ENCODE measurements at places on chromosomes 2 and 18. TPM values are rescaled to one million over a fixed set of nuclear protein-coding genes. Genes with fewer than 3 reads are reported as not detected.

DNA sequence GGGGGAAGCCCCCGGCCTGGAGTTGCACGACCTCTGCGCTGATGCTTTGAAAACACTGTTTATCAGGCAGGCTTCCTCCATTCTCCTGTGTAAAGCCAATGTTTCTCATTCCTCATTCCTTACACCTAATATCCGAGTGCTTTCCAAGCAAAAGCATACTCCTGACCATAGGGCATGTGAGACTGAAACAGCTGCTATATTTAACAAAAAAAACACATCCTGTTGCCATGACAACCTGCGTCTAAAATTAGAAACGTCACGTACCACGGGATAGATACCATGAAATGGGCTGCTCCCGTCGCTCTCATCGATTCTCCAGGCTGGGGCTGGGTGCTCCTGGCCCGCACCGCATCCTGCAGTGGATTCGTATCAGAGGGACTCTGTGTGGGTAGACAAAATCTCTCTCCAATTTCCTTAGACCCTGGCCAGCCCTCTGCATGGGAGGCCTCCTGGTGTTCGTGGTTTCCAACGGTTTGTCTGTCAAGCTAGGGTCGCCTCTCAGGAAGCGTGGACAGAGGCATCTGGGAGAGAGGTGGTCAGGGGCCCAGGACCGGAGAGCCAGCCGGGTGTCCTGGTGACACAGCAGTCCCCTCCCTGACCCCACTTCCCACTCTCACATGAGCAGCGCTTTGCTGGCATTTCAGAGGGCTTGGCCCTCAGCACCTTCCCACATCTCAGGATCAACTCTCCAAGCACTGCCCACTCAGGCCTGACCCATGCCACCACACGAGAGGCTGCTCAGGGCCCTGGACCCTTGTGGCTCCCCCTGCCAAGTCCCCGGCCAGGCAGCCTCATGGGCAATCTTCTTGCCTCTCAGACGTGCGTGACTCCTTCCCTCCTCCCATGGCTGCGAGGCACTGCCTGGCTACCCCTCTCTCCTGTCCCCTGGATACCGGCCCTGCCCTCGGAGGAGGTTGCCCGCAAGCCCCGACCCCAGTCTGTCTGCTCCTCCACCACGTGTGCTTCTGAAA lies 268.1 kb downstream of the NDUFA10 start:
- DNase-seq, result peak; percentile 42

GRCh38 chr2:144328938-144329337 lies 191.0 kb downstream of the ZEB2 start:
- no peak for DNase-seq

- peak; percentile 33 for DNase-seq
These were observed 58.2 kb downstream of the GLI2 start for GRCh38 chr2:120793682-120794403.

- no peak for DNase-seq
These were observed 56.6 kb downstream of the ATIC start for GRCh38 chr2:215368493-215368809.

DNA sequence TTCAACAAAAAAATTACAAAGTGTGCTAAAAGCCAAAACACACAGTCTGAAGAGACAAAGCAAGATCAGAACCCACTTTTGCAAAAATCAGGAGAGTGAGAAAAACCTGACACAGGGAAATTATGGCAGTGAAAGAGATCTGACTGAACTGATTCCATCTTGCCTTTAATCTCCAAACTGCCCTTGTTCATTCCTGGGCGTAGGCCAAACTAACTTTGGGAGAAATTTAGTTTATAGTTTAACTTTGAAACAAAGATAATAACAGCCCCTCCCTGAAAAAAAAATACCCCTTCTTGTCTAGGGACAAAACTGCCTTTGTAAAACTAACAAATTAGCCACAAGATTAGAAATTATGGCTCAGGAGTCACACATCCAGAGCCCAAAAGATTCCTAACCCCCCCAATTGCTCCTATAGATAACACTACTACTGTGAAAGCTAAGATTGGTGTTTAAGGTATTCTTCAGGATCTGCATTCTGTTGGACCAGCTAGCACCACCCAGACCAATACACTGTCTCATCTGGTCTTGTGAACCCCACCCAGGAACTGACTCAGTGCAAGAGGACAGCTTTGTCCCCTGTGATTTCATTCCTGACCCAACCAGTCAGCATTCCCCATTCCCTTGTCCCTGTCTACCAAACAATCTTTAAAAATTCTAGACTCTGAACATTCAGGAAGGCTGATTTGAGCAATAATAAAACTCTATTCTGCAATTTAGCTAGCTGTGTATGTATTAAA lies 226.1 kb upstream of the SH3BP4 start:
- no peak for DNase-seq

DNA sequence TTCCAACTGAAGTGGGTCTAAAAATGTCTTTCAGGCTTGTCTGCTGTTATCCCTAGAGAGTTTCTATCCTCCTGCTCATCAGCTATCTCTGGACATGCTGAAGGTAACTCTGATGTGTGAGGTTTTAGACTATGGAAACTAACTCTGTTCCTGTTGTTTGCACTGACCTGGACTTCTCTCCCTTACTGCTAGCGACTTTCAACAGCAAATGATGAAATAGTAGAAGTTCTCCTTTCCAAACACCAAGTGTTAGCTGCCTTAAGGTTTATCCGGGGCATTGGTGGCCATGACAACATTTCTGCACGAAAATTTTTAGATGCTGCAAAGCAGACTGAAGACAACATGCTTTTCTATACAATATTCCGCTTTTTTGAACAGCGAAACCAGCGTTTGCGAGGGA lies 26.9 kb downstream of the RMC1 start:
- no peak for DNase-seq

DNA sequence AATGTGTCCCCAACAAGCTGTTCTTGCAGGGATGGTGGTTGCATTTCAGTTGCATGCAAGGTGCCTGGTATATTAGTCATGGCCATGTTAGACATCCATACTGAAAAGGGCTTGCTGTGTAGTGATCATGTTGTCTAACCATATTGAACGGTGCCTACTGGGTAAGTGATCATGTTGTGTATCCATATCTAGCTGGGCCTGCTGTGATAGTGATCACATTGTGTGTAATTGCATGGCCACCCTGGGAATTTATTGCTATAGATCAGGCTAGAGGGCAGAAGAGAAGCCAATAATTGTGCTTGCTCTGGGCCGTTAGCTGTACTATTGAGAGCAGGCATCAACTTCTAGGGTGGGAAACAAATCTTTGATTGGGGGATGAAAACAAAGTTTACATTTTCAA lies 9.8 kb upstream of the EPC2 start:
- DNase-seq, result no peak

GRCh38 chr2:105470979-105471378 lies 72.1 kb upstream of the FHL2 start:
- no peak for DNase-seq

- peak; percentile 70 for DNase-seq
These were observed 33.6 kb upstream of the RNF149 start for GRCh38 chr2:101341901-101342624.

DNA sequence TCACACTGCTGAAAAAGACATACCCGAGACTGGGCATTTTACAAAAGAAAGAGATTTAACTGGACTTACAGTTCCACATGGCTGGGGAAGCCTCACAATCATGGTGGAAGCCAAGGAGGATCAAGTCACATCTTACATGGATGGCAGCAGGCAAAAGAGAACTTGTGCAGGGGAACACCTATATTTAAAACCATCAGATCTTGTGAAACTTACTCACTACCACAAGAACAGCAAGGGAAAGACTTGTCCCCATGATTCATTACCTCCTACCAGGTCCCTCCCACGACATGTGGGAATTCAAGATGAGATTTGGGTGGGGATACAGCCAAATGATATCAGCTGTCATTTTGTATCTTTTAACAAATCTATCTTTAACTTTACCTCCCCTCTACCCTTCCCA lies 251.1 kb upstream of the RASGRP3 start:
- DNase-seq, result no peak

DNA sequence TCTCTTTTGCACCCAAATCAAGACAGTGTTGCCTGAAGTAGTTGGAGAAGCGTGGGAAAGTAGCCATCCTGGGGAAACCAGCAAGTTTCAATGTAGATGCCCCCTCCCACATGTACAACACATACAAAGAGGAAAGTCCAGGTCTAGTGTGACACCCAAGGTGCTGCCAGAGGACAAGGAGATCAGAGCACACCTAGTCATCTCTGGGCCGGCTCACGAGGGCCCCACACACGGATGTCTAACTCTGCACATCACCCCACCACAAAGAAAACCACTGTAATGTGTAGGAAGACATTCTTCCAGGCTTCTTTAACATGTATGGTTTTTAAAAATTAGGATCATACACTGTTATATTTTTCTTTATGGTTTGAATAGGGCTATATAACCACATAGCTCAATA lies 21.6 kb downstream of the PARD6G start:
- no peak for DNase-seq

- DNase-seq, result no peak
These were observed 163.7 kb upstream of the PXDN start for GRCh38 chr2:1907849-1908533.

GRCh38 chr2:85750587-85751575 lies 2.9 kb upstream of the ATOH8 start:
- peak; percentile 70 for DNase-seq

DNA sequence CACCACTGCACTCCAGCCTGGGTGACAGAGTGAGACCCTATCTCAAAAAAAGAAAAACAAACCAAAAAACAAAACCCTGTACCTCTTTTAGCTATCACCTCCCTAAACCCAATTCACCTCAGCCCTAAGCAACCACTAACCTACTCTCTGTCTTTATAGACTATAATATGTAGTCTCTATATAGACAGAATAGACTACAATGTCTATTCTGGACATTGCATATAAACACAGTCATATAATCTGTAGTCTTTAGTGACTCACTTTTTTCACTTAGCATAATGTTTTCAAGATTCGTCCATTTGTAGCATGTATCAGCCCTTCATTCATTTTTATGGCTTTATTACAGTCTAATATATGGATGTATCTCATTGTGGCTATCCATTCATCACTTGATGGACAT lies 37.2 kb upstream of the MRPL33 start:
- no peak for DNase-seq

- DNase-seq, result peak; percentile 85
These were observed 1.2 kb downstream of the CDK15 start for GRCh38 chr2:201807452-201807999.

DNA sequence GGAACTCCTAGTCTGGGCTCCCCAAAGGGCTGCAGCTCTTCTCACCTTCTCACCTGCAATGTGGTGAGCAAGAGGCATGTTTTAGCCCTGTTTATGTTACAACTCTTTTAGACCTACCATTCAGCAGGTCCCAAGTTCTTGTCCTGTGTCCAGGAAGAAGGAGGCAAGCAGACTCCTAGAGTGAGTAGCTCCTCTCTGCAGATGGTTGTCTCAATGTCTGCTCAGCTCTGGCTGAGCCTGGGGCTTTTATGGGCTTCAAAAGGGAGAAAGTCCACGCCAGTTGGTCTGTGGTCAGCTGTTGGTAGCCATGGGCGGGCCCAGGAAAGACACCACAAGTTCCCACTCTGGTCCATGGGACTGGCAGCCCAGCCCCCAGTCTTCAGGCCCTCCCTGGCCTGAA lies 148.1 kb upstream of the HS6ST1 start:
- DNase-seq, result no peak

DNA sequence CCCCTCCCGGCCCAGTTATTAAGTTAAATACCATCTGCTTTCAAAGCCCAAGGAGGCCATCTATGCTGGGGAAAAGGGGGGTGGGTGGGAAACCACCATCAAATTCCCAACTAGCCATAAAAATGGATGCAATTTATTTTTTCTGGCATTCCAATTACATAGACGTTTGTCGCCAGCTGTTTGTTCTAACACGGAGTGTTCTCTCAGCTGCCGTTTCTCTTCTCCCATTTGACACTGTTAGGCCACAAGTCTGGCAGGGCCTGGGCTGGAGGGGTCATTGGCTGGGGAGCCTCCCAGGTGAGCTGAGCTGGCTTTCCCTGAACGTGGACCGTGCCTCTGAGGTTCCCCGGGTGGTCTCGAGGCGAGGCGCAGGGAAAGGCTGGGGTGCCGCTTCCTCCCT lies 16.6 kb downstream of the ATOH8 start:
- no peak for DNase-seq

- no peak for DNase-seq
These were observed 94.0 kb downstream of the AQP4 start for GRCh38 chr18:26771524-26771923.

- DNase-seq, result no peak
These were observed 70.7 kb downstream of the PAX3 start for GRCh38 chr2:222228054-222228453.

- DNase-seq, result peak; percentile 33
These were observed 25.7 kb downstream of the FANCL start for GRCh38 chr2:58215429-58215828.

DNA sequence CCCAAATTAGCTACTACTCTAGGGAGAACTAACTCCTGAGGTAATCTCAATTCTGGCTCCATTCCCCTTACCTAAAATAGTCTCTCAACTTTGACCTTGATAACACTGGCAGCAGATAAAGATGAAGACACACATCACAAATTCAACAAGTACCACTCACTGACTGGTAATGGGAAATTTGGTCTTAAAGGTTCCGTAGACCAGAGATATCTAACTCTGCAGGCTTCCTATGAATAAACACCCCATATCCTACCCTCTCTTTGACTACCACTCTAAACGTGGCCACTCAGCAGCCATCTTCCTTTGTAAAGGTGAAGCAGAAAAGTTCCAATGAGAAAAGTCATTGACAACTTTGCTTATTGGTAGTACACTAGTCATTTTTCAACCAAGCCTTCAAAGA lies 38.6 kb upstream of the GALNT5 start:
- DNase-seq, result no peak

GRCh38 chr18:57863706-57864105 lies 60.6 kb upstream of the ATP8B1 start:
- no peak for DNase-seq

The CCBE1 gene
- 60.9 TPM for total RNA-seq

The NOP58 gene
- 38.8 TPM for total RNA-seq

The MC2R gene
- total RNA-seq, result not detected

The GATA6 gene
- 10.0 TPM for total RNA-seq

The DYNAP gene
- total RNA-seq, result not detected

The RIT2 gene
- not detected for total RNA-seq

The ELOA2 gene
- total RNA-seq, result not detected

The CPS1 gene
- total RNA-seq, result 25.7 TPM

The CASP8 gene
- 31.5 TPM for total RNA-seq

The SFTPB gene
- not detected for total RNA-seq

The SRD5A2 gene
- total RNA-seq, result not detected

The ATP6V1C2 gene
- under 0.01 TPM for total RNA-seq

The CRYBA2 gene
- not detected for total RNA-seq

The UGT1A8 gene
- total RNA-seq, result not detected

The UGT1A5 gene
- total RNA-seq, result not detected

The KIF5C gene
- 0.17 TPM for total RNA-seq

Measured in fibroblast of lung (primary cell).